Coronary artery (tissue), 2 donors: ENCODE measurements at places on chromosomes 6 and 20.

- DNase-seq: peak; percentile 78
Observed at GRCh38 chr6:139373928-139374356, 506 bp downstream of the CITED2 start.

- no peak for DNase-seq
Observed at GRCh38 chr20:58233881-58234528, 5.6 kb upstream of the ANKRD60 start.

GRCh38 chr6:9136141-9136822 is 700.9 kb upstream of the SLC35B3 start:
- DNase-seq: no peak

DNA sequence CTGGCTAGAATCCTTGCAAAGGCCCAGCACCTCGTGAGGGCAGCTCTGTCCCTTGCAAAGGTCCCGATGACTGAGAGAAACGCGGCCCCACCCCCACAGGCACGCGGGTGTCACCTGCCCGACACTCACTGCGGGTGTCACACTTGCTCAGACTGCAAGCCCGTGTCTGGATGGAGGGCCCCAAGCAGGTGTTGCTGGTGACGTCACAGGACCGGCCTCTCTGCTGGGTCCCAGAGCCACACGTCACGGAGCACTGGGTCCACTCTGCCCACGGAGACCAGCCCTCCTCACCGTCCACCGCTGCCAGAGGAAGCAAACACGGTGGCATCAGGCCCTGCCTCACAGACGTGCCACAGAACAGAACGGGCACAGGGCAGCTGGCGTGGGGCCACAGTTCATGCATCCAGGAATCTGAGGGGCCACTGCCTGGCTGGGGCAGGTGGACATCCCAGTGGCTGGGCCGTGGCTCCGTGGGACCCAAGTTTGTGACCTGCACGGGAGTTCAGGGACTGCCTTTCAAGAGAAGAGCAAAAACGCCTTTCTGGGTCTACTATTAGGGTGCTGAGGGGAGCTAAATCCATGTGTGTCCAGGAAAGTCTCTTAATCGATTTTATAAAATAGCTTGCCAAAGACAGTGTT is 16.0 kb downstream of the THBS2 start:
- no peak for DNase-seq

GRCh38 chr6:128507337-128508310 is 12.8 kb downstream of the PTPRK start:
- DNase-seq: no peak

DNA sequence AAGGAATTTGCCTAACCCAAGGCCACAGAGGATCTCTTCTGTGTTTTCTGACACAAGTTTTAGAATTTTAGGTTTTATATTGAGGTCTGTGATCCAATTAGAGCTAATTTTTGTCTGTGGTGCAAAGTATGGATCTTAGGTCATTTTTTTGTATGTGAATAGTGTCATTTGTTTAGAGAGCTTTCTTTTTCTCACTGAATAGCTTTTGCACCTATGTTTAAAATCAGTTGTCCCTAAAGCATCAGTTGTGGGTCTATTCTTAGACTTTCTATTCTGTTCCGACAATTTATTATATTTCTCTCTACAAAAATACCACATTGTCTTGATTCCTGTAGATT is 341 bp upstream of the MCM9 start:
- DNase-seq: no peak

DNA sequence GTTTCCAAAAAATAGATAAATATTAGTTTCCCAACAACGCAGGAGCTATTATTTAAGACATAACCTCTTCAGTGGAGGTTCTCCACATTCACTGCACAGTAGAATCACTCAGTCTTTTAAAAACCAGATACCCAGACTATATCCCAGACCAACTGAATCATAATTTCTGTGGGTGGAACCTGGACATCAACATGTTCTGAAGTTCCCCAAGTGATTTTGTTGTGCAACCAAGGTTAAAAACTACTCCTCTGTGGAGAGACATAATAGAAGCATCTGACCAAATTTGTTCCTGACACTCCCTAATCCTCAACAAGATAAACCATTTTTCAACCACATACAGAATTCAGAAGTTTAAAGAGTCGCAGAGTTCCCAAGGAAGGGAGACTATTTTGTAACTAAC is 42.3 kb downstream of the STK38 start:
- no peak for DNase-seq

DNA sequence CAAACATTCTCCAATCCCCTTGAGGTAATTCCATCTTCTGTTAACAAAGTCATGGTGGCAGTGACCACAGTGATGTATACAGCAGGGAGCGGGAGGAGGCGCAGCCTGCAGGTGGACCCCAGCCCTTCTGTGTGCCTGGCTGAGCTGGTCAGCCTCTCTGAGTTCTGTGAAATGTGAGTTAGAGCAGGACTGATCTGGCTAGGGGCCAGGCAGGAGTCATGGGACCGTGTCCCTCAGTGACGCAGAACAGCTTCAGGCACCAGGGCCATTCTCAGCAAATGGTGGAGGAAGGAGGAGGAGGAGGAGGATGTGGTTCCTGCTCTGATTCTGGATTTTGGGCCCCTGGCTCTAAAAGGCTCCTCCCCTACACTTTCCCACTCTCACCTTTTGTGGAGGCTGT is 6.9 kb downstream of the PHACTR3 start:
- no peak for DNase-seq

GRCh38 chr20:61543086-61543485 is 291.0 kb downstream of the CDH4 start:
- DNase-seq: no peak

- DNase-seq: no peak
Observed at GRCh38 chr6:122459240-122459639, 12.4 kb downstream of the SERINC1 start.

DNA sequence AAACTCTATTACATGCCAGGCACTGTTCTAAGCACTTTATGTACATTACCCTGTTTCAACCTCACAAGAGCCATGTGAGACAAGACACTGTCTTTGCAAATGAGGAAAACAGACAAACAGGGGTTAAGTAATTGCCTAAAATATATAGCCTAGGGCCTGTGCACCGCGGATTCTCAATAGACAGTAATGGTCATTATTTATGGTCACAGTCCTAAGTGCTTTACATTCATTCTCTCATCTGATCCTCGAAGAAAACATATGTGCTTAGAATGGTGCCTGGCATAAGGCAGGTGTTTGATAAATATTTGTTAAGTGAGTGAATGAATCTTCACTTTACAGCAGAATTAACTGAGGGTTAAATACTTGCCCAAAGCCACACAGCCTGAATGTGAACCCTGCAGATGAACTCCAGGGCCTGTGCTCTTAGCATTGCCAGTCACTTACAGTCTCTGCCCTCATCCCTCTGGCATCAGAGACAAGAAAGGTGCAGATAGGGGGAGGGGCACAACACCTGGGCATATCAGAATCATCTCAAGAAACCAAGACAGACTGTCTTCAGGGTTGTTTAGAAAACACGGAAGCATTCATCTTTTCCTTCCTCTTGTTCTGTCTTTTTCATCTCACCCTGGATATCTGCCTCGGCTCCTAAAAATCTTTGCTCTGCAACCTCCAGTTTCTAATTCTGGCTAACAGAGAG is 92.8 kb upstream of the SASH1 start:
- DNase-seq: no peak

- no peak for DNase-seq
Observed at GRCh38 chr6:141413196-141413595, 719.5 kb upstream of the GJE1 start.

GRCh38 chr20:12638633-12639312 is 370.0 kb upstream of the SPTLC3 start:
- DNase-seq: no peak

DNA sequence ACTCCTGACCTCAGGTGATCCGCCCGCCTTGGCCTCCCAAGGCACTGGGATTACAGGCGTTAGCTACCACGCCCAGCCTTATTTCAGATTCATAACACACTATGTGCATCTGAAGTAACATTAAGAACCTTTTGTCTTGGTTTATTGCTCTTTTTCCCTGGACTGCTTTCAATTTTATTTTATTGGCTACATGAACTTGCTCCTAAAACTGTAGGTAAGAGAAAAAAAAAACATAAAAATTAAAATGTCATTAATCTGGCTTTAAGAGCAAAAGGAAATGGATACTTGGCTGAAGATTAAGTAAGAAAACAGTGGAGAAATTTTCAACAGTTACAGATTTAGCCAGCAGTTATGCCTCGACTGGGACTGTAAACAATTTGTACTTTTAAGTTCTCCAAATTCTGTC is 62.5 kb downstream of the GJA1 start:
- DNase-seq: no peak

- no peak for DNase-seq
Observed at GRCh38 chr6:146357578-146358430, 185.8 kb upstream of the RAB32 start.

GRCh38 chr6:150144294-150144868 is 1.5 kb downstream of the PPP1R14C start:
- no peak for DNase-seq

GRCh38 chr20:49270177-49270576 is 7.7 kb downstream of the ZNFX1 start:
- DNase-seq: no peak

GRCh38 chr6:114058435-114058834 is 87.5 kb upstream of the HDAC2 start:
- DNase-seq: no peak

- no peak for DNase-seq
Observed at GRCh38 chr20:19538556-19538955, 219.5 kb upstream of the RIN2 start.
